ENCODE measurements at places on chromosomes 3 and 15.

DNA sequence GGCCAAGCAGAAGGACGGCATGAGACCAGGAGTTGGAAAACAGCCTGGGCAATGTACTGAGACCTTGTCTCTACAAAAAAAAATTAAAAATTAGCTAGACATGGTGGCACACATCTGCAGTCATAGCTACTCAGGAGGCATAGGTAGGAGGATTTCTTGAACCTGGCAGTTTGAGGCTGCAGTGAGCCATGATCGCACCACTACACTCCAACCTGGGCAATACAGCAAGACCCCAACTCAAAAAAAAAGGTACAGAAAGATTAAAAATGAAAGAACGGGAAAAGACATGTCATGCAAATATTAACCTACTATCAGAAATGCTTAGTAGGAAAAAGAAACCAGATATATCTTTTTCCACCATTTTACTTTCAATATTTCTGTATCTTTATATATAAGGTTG lies 99.6 kb upstream of the ATP11B start:
- no peak for DNase-seq

- no peak for DNase-seq
Observed at GRCh38 chr3:179591313-179591712, 13.1 kb downstream of the MRPL47 start.

DNA sequence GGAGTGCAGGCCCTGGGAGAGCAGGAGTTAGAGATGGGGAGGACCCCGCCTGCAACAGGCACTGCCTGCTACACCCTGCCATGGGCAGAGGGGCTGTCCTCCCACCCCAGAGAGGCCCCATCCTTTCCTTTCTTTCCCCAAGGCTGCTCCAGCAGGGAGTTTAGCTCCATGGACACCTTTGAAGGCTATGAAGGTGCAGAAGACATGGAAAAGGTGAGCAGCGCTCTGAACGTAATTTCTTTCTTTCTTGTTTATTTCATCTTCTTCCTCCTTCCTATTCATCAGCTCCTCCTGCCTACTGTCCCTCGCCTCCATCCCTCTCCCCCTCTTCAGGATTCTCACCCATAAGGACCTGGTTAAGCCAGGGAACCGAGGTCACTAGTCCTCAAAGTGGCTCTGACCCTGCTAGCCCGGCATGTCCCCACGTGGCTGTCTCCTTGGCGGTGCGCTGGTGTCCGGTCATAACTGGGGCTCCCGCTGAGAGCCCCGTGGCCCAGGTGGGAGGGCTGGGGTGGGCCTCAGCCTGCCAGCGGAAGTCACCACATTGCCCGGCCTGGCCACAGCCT lies 16.0 kb upstream of the ADIPOQ start:
- no peak for DNase-seq

GRCh38 chr3:41001556-41001955 lies 197.7 kb upstream of the CTNNB1 start:
- DNase-seq, result no peak

DNA sequence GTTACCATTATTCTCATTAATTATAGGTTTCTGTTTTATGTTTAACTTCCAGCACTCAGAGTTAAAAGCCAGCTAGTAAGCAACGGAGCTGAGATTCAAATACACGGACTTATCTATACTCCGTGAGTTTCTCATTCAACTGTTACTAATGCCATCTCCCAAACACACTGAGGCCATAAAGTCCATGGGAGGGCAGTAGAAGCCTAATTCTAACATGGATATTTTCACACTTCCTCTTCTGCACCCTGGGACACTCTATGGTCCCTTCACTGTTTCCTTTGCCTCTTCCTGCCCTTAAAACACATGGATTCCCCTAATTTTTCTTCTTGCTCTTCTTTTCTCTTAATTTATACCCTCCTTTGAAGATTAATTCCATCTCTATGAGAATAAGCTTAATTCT lies 245.0 kb downstream of the KLF13 start:
- DNase-seq, result no peak

- DNase-seq, result no peak
Observed at GRCh38 chr3:51715977-51716294, 9.1 kb downstream of the GRM2 start.

- no peak for DNase-seq
Observed at GRCh38 chr3:32820430-32820829, 2.6 kb downstream of the TRIM71 start.

- DNase-seq, result no peak
Observed at GRCh38 chr3:5022187-5022965, 43.1 kb downstream of the BHLHE40 start.

GRCh38 chr3:14980689-14981088 lies 33.3 kb downstream of the NR2C2 start:
- DNase-seq, result no peak

GRCh38 chr15:86691091-86691663 lies 611.5 kb downstream of the AGBL1 start:
- DNase-seq, result no peak

- no peak for DNase-seq
Observed at GRCh38 chr3:180319461-180319860, 282.5 kb upstream of the TTC14 start.

GRCh38 chr3:127440384-127440783 lies 150.1 kb downstream of the TPRA1 start:
- no peak for DNase-seq

GRCh38 chr15:63611177-63611576 lies 14.0 kb downstream of the FBXL22 start:
- no peak for DNase-seq

DNA sequence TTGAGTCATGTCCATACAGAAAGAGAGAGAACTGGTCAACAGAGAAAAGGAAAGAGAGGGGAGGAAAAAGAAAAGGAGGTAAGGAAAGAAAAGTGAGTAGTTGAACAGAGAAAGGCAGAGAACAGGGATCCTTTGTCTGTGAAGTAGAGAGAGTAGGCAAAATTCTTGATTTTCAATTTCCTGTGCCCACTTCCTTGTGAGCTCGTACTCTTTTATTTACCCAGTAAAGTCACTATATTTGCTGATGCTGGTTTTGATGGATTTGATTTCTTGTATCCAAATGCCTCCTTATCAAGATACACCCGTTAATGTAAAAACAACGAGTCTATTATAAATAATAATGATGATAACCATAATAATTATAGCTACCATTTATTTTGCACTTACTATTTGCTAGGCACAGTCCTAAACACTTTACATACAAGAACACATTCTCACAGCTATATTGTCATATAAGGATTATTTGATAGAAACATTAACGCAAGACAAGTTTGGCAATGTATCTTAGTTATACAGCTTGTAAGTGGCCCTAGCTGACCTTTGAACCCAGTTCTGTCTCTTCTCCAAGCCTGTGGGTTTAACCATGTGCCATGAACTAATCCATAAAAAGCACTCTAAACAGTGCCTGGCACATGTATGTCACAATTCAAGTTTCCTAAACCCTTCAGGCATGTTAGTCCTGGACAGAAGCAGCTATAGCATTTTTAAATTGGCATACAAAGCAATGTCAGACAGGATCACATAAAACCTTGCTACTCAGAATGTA lies 6.7 kb upstream of the P2RY1 start:
- no peak for DNase-seq

- DNase-seq, result no peak
Observed at GRCh38 chr3:172836390-172836997, 86.0 kb downstream of the ECT2 start.

- no peak for DNase-seq
Observed at GRCh38 chr3:121757087-121757811, 7.7 kb upstream of the GOLGB1 start.

- DNase-seq, result no peak
Observed at GRCh38 chr15:92409521-92409920, 15.8 kb downstream of the ST8SIA2 start.

All from stimulated activated CD8-positive, alpha-beta memory T cell treated with anti-CD3 and anti-CD28 coated beads, Interleukin-4, amount 100 ng/mL, for 1 hour (primary cell).